ENCODE measurements at places on chromosomes 2 and 18.

DNA sequence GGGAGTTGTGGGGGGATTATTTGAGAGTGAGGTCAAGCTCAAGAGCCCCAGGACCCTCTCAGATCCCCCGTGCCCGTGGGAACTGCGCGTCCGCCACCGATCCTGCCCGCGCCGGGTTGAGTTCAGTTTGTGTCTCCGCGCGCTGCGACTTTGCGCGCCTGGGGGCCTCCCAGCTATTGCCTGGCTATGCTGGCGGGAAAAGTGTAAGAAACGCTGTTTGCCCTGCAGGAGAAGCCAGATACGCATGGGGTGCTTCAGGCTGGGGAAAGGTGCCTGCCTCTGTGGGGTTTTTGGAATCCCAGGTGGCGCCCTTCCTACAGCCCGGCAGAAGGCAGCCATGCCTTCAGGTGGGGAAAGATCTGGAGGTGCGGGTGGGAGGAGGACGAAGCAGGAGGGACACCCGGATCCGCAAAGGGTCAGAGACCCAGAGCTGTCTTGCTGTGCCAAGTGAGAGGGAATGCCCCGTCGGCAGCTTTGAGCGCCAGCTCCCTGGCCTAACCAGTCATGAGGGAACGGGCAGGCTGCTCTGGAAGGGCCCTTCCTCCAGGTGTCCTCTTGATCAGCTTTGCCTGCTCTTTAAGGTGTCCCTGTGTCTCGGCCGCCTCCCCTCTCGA is 22.5 kb downstream of the TEX44 start:
- peak; percentile 60 for DNase-seq

DNA sequence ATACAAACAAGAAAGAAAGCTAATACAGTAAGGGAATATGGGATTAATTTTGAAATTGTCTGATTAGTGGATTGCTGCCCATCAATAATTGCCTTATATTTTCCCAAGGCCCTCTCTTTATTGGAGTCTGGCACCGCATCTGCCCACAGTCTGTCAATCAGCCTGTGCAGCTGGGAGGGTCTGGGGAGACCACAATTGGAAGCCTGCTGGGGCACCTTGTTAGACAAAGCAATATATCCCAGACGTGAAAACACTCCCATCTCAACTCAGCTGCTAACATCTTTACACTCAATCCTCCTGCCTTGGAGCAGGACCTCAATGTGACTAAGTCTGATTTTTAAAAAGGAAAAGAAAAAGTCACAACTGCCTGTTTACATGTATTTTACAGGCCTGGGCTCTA is 258.6 kb downstream of the SRBD1 start:
- no peak for DNase-seq

GRCh38 chr2:221074238-221074637 is 497.9 kb downstream of the EPHA4 start:
- no peak for DNase-seq

DNA sequence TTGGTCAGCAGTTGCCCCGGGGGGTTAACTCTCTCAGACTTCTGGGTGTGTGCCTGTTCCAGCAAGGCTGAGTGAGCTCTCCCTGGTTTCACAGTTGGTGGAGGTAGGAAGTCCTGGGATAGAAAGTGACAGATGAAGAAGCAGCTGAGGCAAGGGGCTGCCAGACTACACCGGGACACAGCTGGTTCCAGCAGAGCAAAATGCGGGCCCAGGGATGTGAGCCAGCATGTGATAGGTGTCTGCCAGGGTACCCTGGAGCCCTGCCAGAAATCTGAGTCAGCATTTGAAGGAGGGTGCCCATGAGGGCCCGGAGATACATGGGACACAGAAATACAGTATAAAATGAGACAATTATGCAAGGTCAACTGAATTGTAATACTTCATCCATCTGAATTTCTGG is 79.3 kb upstream of the LGALSL start:
- DNase-seq: peak; percentile 59

DNA sequence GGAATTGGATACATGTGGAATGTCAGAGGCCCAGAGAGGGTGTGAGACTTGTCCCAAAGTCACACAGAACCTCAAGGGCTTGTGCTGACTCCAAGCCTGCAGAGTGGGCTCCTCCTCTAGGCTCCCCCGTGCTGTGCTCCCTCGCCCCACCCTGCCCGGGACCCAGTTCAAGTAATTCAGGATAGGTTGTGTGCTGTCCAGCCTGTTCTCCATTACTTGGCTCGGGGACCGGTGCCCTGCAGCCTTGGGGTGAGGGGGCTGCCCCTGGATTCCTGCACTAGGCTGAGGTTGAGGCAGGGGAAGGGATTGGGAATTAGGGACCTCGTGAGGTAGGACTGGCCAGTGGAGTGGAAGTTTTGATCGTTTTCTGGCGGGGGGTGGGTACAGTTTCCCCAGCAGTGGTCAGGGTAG is 2.8 kb downstream of the CTDSP1 start:
- DNase-seq: no peak

DNA sequence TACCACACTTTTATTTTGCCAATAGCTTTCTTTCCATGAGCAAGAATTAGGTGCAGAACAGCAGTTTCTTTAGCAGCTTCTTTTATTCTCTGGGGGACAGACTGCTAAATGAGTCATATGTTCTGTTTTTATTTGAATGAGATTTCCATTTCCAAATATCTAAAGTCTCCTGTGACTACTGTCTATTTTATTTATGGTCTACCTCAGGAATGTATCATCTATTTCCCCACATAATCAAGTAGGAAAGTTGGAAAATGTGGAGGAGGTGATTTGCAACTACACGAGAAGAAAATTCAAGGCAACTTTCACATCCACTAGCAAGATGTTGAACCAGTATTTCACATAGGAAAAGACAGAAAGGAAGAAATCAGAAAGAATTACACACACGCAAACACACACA is 139.9 kb upstream of the MEX3C start:
- no peak for DNase-seq
